Activated CD4-positive, CD25-positive, alpha-beta regulatory T cell (primary cell): ENCODE measurements at places on chromosomes 4 and X.

GRCh38 chr4:83828601-83829000 lies 292.7 kb downstream of the GPAT3 start:
- no peak for DNase-seq

- no peak for DNase-seq
Measured at GRCh38 chrX:9153300-9153699, 119.4 kb upstream of the FAM9B start.

DNA sequence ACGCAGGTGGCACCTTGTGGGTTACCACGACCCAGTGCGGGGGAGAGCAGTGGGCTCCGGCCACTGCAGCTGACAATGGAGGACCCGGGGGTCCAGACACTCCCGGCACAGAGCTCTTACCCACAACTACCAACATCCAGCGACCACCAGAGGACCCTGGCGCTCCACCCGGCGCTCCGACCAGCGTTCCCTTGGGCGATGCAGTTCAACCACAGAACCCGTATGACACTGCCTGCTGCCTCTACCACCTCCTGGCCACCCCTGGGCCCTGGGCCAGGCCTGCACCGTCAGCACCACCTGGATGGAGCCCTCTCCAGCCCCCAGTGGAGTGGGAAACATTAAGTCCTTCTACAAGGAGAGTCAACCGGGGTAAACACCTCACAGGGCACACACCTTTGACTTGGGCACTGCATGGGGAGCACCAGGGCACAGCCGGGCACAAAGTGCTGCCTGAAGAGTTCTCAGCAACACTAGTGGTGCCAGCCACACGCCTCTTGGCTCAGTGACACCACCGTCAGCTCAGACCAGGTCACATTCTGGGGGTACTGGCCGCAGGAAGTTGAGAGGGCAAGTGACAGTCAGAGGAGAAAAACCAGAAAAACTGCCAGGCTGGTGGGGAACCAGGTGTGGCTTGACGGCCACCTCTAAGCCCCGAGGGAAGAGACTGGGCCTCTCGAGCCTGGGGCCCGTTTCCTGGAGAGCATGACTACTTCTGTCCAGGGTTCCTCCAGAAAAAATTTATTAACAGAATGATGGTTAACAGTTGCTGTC lies 2.6 kb downstream of the CTBP1 start:
- no peak for DNase-seq

GRCh38 chr4:184364100-184364921 lies 110.0 kb downstream of the IRF2 start:
- DNase-seq = no peak

GRCh38 chr4:107747748-107748486 lies 27.9 kb upstream of the PAPSS1 start:
- no peak for DNase-seq

DNA sequence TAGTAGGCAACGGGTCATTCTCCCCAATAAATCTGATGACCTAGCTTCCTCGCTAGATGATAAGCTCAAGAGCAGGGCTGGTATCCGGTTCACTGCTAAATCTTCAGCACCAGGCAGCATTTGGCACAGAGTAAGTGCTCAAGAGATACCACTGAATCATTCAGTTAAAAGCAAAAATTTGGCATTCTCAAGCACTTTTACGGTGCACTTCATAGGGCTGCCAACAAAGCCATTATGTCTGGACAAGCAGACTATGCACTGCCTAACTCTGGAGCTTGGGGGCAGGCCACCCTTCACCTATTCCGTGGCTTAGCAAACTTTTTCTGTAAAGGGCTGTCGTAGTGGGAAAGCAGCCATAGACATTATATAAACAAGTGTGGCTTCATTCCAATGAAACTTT lies 23.8 kb upstream of the CXorf38 start:
- no peak for DNase-seq

DNA sequence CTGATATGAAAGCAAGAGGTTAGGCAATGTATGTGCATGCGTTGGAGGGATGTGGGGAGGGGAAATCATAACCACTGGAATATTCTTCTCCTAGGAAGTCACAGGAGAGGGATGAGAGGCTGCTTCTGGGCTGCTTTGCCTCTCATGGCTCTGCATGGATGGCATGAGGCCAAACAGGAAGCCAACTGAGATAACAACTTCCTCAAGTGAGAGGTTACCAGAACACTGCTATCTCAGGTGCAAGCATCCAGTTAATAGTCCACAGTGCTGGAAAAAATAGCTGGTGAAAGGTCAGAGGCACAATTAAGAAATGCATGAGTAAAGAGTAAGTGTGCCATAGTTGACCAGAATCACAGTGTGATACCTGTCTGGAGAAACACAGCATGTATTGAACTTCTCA lies 113.3 kb downstream of the ELOVL6 start:
- no peak for DNase-seq

DNA sequence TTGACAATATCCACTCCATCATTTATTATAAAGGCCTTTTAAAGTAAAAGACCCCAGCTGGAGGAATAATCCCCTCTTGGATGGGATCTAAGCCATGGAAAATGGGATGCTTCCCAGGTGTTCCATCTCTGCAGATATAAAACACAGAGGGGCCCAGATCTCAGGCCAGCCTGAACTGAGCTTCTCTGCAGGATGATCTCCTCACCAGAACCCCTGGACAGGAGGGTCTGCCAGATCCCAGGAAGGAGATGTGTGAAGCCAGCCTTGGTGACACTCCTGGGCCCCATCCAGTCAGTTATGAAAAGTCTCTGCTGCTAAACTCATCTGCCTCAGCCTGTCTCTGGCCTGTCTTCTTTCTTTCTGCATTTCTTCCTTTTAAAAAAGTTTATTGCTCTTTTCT lies 56.7 kb downstream of the HTRA3 start:
- no peak for DNase-seq

DNA sequence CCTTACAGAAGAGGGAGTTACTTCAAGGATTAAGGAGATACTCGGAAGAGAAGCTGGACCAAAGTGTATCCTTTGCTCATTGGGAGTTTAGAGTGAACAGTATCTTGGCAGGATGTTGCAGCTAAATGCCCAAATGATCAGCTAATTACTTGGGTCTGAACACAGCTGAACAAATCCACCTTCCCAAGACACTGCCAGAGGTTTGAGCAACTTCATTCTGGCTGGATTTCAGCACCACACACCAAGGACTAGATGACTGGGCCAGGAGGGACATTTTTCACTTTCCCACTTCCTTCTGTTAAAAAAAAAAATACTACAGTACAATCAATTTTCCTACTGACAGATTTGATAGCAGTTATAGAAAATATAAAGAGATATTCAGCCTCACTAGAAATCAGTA lies 324.6 kb downstream of the MID1IP1 start:
- no peak for DNase-seq

- DNase-seq = no peak
Measured at GRCh38 chrX:2967012-2967411, 37.9 kb upstream of the ARSD start.

- DNase-seq = no peak
Measured at GRCh38 chrX:27555514-27555913, 34.6 kb upstream of the DCAF8L2 start.
